ENCODE measurements at places on chromosomes 1 and 21.

GRCh38 chr1:112850034-112850757 is 105.8 kb downstream of the SLC16A1 start:
- DNase-seq = no peak

- no peak for DNase-seq
Observed at GRCh38 chr1:229251185-229251584, 19.7 kb upstream of the RAB4A start.

- DNase-seq = no peak
Observed at GRCh38 chr1:203368624-203369451, 17.9 kb upstream of the FMOD start.

- DNase-seq = no peak
Observed at GRCh38 chr21:32645261-32646182, 33.3 kb upstream of the CFAP298 start.

GRCh38 chr1:23163395-23163794 is 5.3 kb downstream of the LUZP1 start:
- DNase-seq = no peak

DNA sequence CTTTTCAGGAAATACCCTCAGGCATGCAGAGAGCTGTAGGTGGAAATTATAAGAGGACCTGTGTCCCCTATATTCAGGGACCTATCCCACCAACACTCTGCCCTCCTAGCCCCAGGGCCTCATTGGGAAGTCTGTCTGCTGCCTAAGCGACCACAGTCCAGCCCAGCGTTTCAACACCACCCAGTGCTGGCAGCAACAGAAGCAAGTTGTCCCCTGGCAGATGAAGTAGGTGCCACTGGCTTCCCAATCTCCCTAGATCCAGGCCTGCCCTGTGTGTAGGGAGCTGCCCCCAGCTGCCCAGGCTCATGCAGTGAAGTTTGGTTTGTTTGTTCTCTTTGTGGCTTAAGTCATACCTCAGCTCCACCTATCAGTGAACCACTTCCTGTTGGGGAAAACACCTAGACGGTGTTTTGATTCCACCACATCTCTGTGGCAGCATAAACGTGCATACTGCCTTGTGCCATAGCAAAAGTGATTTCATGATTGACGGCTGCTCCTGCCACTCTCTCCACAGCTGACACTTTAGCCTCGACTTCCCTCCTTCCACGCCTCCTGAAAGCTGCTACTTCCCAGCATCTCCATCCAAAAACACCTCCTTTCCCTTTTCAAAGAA is 8.1 kb upstream of the LEFTY1 start:
- no peak for DNase-seq

DNA sequence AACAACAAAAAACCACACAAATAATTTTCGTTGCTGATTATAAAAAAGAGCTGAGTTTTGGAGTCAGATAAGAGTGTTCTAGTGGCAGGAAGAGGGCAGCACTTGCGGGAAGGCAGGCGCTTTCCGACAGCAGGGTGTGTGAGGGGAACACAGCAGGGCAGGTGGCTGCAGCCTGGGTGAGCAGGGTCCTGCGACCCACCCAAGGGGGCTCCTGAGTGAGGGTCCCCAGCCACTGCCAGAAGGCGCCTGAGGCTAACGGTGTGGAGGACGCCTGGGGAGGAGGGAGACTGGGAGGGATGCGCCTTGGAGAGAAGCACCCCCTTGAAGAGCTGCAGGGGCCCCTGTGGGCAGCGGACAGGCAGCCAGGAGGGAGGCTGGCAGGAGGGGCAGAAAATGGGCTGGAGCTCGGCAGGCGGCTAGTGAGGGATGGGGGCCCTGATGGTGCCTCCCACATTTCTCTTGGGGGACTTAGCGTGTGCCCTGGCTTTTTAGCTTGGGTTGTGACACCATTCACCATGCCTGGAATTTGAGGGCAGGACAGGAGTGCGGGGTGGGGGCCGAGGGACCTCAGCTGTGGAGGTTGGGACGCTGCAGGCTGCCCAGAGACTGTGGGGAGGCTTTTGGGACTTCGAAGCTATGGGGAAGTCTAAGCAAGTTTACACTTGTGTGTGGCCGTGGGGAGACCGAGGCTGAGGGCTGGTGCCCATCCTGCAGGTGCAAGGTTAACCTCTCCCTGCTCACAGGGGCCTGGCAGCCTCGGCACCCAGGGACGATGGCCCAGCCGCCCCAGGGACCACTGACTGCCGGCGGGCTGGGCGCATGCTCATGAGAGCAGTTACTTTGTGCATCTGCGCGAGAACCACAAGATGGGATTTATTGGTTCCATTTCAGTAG is 111.4 kb downstream of the SIK1 start:
- DNase-seq = no peak

DNA sequence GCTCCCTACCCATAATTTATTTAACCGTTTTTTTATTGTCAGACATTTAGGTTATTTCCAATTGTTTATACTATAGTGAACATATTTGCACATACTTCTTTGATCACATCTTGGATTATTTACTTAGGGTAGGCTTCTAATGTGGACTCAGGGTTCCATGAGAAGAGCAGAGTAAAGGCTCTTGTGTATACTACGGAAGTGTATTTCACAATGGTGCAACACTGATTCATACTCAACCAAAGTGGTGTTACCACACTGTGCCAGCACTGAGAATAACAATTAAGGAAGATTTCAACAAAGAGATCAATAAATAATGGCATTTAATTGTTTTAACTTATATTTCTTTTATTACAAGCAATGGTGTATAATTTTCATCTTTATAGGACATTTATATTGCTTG is 251.2 kb downstream of the ZNF326 start:
- no peak for DNase-seq

- DNase-seq = no peak
Observed at GRCh38 chr1:116558140-116558549, 12.7 kb downstream of the CD58 start.

DNA sequence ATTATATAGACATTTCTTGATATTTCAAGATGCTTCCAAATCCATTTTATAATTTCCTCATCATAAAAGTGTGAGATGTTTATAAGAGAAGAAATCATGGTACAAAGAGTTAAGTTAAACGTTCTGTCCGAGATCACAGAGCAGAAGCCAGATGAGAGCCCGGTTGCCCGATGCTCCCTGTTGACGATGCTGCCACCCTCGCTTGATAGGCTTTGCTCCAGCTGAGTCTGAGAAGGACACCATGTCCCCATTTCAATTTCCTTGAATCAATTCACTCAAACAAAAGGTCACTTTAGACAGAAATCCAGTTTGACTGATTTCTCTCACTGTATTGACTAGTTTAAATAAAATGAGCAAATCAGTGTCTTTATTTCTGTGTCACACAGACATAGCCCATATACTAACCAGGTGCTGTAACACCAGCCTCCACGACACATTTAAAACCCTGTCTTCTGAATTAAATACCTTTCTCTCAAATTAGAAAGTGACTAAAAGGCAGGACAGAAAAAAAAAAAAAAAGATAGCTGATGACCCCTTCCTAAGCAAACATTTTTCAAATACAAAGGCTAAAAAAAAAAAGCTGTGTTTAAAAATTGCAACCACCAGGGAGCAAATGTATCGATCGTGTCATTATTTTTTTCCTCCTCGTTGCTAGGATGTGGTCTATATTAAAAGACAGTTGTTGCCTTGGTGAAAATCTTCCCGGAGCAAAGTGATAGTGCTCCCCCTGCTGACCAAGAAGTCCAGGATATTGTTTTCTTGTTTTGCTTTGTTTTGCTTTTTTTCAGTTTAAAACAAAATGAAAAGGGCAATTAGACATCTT is 35.2 kb downstream of the DNASE2B start:
- DNase-seq = peak; percentile 38

GRCh38 chr1:214552174-214552608 is 789 bp upstream of the PTPN14 start:
- peak; percentile 28 for DNase-seq

DNA sequence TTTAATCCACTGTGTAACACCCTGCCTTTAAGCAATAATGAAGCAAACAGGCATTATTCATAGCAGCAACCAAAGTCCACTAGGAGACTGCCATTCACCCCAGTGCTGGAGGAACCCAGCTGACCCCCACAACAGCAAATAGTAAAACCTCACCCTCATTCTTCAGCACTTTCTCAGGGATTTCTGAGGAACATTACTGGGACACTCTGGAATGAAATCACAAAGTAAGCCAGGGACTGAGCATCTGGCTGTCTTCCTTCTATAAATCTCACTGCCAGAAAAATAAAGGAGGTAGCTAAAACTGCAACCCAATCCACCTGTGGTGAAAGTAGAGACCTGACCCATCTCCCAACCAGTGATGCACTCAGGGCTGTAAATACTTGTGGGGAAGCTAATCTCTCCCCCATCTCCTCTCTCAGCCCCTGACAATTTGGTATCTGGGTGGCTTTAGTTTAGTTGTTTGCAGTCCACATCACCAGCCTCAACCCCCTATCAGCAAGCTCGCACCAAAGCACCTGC is 47.1 kb downstream of the COL6A1 start:
- DNase-seq = no peak

DNA sequence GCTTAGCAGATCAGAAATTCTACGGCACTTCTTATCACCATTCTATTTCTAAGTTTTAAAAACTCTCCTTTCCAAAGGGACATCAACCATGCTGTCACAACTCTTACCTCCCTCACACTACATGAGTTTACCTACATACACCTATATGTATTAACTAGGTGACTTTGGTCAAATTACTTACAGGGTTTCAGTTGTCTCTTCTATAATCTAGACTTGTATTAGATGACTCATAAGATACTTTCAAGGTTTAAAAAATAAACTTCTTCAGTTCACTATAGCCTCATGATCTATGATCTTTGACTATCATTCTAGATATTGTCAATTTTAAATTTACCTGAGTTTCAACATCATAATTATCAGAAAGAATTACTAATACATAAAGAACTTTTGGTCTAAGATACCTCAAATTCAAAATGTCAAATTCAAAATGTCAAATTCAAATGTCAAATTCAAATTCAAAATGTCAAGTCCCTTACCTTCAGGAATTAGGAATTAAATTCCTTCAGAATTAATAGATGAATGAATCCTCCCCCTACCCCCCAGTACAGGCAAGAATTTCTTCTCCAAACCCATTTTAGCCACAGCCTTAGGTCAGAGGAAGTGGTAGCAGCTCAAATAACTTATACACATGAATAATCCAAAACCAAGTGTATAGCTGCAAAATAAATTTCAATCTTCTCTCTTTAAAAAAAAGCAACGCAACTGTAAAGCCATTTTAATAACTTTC is 31.1 kb downstream of the OTUD7B start:
- no peak for DNase-seq

GRCh38 chr1:235069176-235069575 is 59.5 kb downstream of the TOMM20 start:
- DNase-seq = no peak

DNA sequence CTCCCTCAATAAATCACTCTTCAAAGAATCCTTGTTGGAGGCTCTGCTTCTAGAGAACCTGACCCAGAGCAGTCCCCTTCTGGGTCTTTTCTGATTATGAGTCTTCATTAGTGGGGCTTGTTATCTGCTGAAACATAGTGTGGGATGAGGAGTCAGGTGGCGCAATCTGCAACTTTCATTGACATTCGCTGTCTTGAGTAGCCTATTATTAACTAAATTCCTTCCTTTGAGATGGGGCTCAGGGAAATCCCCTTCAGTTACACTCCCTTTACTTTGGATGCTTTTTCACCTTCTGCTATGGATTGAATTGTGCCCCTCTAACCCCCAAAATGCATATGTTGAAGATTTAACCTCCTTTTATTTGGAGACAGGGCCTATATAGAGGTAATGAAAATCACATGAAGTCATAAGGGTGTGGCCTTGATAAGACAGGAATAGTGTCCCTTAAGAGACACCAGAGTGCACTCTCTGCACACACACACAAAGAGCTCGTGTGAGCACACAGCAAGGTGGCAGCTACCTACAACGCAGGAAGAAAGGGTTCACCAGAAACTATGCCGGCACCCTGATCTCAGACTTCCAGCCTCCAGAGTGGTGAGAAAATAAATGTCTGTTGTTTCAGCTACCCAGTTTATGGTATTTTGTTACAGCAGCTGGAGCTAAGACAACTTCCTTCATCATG is 19.5 kb downstream of the DIO1 start:
- DNase-seq = no peak

- DNase-seq = no peak
Observed at GRCh38 chr1:232335261-232335660, 294.7 kb downstream of the SIPA1L2 start.

GRCh38 chr1:235012436-235013210 is 116.0 kb downstream of the TOMM20 start:
- no peak for DNase-seq

- no peak for DNase-seq
Observed at GRCh38 chr21:18553786-18554185, 150.2 kb upstream of the TMPRSS15 start.

GRCh38 chr1:119623678-119624077 is 24.4 kb downstream of the ZNF697 start:
- no peak for DNase-seq

- DNase-seq = no peak
Observed at GRCh38 chr1:8392522-8392921, 74.6 kb downstream of the SLC45A1 start.

- DNase-seq = no peak
Observed at GRCh38 chr1:200330741-200331428, 79.0 kb downstream of the ZNF281 start.

- no peak for DNase-seq
Observed at GRCh38 chr21:45110873-45111624, 36.7 kb downstream of the ADARB1 start.

DNA sequence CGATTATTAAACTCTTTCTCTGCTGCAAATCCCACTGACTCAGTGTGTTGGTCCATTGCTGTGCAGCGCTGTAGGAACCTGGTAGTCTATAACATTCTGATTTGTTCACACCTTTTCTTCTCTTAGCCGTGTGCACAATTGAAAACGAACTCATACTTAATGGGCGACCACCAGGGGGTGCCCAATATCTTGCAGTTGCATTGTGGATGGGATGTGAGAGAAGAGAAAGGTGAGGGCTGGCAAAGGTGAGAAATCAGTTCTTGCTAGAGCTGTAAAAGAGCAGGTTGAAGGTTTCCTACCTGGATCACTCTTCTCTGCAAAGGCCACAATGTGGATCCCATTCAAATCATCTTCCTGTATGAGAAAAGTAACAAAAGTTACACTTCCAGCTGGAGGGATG is 51.0 kb downstream of the CASQ2 start:
- peak; percentile 60 for DNase-seq

DNA sequence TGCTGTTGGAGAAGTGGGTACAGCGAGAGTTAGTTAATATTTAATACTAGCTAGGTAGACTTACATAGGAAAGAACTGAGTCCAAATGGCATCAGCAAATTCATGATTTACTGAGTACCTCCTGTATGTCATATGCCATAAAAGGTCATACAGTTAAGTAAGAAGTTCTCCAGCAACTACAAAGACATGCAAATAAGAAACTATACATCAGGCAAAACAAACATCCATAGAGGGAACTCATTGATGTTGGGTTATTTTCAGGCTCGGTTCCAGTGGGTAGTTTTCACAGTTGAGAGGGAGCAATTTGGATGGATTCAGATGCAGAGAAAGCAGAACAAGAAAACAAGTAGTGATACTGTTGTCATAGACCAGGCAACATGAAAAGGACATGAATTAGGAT is 164.9 kb upstream of the L1TD1 start:
- DNase-seq = no peak

- DNase-seq = no peak
Observed at GRCh38 chr1:25150985-25151495, 81.3 kb downstream of the SYF2 start.

- no peak for DNase-seq
Observed at GRCh38 chr1:160774886-160775719, 20.9 kb upstream of the LY9 start.

Data from NCI-H1694 (cell line).